ENCODE measurements at places on chromosomes 3 and 15. TPM values are rescaled to one million over a fixed set of nuclear protein-coding genes. Genes with fewer than 3 reads are reported as not detected.

GRCh38 chr3:17195192-17195611 is 310.4 kb downstream of the PLCL2 start:
- DNase-seq: no peak

TIMP4 gene
- 1.0 TPM for polyA plus RNA-seq

DNA sequence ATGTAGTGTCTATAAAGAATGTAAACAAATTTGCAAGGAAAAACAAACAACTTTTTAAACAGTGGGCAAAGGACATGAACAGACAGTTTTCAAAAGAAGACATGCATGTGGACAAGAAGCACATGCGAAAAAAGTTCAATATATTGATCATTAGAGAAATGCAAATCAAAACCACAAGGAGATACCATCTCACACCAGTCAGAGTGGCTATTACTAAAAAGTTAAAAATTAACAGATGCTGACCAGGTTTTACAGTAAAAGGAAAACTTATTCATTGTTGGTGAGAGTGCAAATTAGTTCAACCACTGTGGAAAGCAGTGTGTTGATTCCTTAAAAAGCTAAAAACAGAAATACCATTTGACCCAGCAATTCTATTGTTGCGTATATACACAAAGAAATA is 47.1 kb upstream of the LSAMP start:
- DNase-seq: no peak

DNA sequence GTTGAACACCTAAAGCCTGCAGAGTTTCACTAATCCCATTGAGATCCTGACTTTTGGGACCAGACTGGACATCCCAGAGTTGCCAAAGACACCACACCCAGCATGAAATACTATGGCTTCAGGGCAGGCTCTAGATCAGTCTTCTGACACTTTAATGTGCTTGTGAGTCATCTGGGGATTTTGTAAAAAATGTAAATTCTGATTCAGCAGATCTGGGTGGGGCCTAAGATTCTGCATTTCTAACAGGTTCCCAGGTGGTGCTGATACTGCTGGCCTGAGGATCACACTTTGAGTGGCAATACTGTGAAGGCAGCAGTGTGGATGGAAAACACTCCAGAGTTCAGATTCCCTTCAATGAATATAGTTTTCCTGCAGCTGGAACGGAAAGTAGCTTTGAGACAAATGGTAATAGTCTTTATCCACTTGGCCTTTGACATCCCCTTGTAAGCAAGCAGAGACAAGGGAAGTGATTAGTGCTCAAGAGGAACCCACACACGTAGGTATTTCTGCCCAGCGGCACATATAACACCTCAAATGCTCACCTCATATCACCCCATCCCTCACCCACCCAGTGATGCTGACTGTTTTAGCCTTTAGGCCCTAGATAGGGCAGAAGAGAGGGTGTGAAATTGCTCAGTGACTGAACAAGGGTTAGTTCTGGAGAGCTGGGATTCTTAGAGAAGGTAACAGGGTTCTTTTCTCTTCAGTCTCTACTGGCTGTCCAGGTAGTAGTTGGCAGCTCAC is 51.5 kb upstream of the GSK3B start:
- DNase-seq: no peak

GRCh38 chr15:90300988-90301706 is 35.7 kb downstream of the NGRN start:
- DNase-seq: no peak

DNA sequence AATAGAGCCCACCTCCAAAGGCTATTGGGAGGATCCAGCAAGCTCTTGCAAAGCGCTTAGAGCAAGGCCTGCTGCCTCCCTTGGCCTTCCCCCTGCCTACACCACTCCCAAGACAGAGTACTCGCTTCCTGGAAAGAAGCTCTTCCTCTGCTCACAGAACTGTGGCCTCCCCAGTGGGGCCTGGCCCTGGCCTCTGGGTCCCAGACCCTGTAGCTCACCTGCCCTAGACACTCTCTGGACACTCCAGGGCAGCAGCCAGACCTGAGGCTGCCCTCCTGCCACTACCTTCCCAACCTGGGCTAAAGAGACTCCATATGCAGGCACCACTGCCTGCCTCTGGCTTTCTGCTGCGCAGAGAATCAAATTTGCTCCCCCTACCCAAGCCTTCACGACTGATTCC is 49.9 kb downstream of the GRIP2 start:
- DNase-seq: no peak

DNA sequence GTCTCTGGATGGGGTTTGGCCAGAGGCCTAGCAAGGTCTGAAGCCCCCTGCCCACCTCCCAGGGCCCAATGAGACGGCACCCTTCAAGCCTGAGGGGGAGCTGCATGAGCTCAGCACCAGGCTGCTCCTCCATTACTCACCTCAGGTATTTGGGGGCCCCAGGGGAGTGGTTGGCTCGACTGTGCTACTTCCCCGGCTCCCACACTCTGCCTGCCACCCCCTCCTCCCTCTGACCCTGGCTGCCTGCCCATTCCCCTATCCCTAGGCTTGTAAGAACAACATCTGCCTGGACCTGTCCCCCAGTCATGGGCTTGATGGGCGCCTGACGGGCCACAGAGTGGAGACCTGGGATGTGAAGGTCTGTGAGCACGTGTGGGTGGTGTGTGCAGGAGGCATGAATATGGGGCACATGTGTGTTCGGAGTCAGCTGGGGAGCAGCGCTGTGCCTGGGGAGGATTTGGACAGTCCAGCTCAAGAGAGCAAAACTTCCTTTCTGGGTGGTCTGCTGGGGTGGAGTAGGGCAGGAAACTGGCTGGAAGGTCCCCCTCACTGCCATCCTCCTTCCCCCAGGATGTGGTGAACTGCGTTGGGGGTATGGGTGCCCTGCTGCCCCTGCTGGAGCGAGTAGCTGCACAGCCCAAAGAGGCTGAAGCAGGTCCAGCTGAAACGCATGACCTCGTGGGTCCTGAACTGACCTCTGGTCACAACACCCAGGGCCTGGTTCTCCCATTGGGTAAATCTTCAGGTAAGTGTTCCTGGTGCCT is 17.4 kb downstream of the NBEAL2 start:
- no peak for DNase-seq

- DNase-seq: no peak
Observed at GRCh38 chr15:29570948-29571791, 251.1 kb downstream of the TJP1 start.
